Stimulated activated naive CD8-positive, alpha-beta T cell treated with anti-CD3 and anti-CD28 coated beads, Interleukin-15, Interleukin-2, amounts not matched to agents 100 U/mL and 50 U/mL, for 24 hours (primary cell): ENCODE measurements at places on chromosomes 11 and 22.

GRCh38 chr11:433111-433510, 8.7 kb downstream of the ANO9 start:
- peak; percentile 1 for DNase-seq

- DNase-seq = no peak
Measured at GRCh38 chr22:29345932-29346331, 30.4 kb upstream of the RASL10A start.

GRCh38 chr11:6440906-6441358, at the start of gene HPX:
Gene HPX, minus strand, starts transcription at chr11:6440987. Its CDS starts 24 bp downstream, at chr11:6440963.
- DNase-seq = no peak

- no peak for DNase-seq
Measured at GRCh38 chr11:93393386-93393785, 62.8 kb downstream of the DEUP1 start.

DNA sequence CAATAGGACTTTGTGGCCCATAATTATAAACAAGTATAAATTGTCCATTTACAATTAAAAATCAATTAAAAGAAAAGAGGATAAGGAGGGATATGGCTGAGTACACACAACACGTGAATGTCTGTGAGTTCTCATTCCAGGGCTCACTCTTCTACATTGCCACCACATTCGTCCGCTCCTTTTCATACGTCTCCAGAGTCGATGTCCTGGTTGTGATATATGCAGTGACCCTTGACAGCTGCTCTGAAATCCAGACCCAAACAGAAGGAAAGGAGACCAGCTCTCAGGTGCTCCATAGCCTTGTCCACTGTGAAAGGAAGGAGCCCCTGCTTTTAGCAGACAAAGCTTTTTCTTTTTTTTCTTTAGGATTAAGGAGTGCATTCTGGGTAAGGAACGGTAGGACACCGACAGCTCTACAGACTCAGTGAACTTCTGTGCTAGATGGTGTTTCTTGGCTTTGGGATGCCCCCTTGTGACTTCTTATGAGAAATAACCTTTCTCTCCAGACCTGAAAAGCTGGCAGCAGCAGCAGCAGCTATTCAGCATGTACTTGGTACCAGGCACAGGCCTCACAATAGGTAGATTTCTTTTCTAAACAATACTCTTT, 19.7 kb upstream of the DNAJB13 start:
- no peak for DNase-seq

GRCh38 chr11:120102864-120103122, 35.1 kb downstream of the TRIM29 start:
- DNase-seq = no peak

GRCh38 chr11:61049859-61050258, 52.4 kb upstream of the CD5 start:
- no peak for DNase-seq

DNA sequence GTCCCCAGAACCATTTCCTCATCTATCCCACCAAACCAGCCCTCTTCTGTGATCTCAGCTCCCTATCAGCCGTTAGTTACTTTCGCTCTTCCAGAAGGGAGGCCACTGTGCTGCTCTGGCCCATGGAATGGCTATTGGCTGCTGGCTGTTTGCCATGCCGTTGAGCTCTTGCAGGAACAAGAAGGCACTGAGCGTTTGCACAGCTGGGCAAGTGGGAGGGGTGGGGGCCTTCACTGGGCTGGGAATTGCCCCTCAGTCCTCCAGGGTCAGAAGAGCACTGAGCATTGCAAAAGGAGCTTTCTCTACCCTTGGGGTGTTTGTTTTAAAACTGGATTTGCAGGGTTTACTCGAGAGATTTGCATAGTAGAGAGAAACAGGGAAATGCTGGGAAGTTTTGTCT, 129.0 kb upstream of the PARVA start:
- DNase-seq = no peak

- DNase-seq = no peak
Measured at GRCh38 chr11:1807264-1807995, 27.4 kb upstream of the SYT8 start.

DNA sequence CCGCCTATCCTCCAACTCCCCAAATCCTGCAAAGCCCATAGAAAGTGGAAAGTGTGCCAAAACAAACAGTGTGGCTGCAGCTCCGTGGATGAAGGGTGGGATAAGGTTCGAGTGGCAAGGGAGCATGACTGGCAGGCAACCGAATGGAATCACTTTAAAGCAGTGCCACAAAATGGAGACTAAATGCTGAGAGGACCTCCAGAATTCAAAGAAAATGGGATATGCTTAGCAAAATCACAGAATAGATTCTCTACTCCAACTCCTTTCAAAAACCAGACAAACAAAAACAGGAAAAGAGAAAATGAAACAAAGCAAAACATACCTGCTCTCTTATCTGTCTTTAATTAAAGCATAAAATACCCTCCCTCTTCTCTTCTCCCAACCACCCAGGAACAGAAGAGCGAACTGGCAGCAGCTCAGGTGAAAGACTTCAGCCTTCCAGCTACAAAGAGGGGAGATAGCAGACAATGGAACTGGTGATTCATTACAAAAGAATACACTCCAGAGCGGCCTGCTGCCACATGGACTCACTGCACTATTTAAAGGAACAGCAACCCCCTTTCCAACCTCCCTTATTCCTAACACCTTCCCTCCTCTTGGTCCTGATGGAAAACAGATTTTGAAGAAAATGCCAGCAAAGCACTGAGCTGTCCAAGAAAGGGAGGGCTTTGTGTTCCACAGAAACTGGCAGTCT, 118.5 kb downstream of the APOL5 start:
- no peak for DNase-seq

DNA sequence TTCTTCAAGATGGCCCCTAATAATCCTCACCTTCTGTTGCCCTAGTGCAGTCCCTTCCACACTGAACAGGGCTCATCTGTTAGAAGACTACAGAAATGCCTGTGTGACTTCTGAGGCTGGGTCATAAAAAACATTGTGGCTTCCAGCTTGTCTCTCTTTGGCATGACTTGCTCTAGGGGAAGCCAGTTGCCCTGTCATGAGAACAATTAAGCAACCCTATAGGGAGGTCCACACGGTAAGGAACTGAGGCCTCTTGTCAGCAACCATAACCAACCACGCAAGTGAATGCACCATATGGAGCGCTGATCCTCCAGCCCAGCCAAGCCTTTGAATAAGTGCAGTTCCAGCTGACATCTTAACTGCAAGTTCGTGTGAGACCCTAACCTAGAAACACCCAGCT, 2.6 kb downstream of the LIPT2 start:
- no peak for DNase-seq

GRCh38 chr11:61684870-61685616, 4.9 kb downstream of the DAGLA start:
- DNase-seq = no peak

GRCh38 chr11:68398995-68399851, 61.3 kb upstream of the PPP6R3 start:
- no peak for DNase-seq

DNA sequence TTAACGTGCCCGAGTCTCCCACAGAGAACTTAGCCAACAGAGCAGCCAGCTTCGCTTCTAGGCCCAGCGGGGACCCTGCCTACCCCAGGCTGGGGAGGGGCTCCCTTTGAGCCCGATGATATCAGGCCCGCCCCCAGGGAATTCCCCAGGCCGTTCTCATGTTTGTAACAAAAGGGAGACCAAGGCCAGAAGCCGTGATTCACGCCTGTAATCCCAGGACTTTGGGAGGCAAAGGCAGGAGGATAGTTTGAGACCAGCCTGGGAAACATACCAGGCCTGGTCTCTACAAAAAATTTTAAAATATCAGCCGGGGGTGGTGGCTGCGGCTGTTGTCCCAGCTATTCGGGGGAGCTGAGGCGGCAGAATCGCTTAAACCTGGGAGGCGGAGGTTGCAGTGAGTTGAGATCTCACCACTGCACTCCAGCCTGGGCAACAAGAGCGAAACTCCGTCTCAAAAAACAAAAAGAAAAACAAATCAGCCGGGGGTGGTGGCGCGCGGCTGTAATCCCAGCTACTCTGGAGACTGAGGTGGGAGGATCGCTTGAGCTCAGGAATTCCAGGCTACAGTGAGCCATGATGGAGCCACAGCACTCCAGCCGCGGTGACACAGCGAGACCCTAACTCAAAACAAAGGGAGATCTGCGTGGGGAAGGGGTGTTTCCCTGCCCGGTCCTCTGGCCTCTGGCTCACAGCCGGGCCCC, 1.7 kb downstream of the DRD4 start:
- DNase-seq = no peak

DNA sequence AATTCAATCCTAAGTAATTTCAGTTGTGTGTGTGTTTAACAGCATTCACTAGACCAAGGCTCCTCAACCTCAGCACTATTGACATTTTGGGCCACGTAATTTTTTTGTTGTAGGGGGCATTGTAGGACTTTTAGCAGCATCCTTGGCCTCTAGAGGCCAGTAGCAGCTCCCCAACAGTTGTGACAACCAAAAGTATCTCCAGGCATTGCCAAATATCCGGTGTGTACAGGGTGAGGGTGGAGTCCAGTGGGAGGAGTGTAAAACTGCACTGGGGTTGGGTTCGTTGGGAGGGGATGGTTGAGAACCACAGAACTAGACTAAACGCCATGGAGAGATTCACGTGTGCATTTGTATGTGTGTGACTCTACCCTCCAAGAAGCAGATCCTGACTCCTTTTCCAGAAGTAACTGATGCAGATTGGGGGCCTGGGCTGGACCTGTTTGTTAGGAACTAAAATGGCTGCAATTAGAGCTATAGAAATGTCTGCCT, 5.9 kb upstream of the PHF21A start:
- peak; percentile 47 for DNase-seq

GRCh38 chr11:118688851-118689502, 9.5 kb upstream of the TREH start:
- DNase-seq = no peak

GRCh38 chr11:69131121-69131566, 24.6 kb upstream of the SMIM38 start:
- DNase-seq = no peak

GRCh38 chr11:2930704-2931419, 1.6 kb upstream of the PHLDA2 start:
- DNase-seq = peak; percentile 67

- no peak for DNase-seq
Measured at GRCh38 chr11:113674397-113674685, 31.8 kb downstream of the TMPRSS5 start.

GRCh38 chr11:123356539-123356938, 73.5 kb upstream of the GRAMD1B start:
- peak; percentile 50 for DNase-seq

- DNase-seq = no peak
Measured at GRCh38 chr22:25451480-25452114, 112.9 kb upstream of the GRK3 start.

- DNase-seq = peak; percentile 84
Measured at GRCh38 chr22:23233752-23234408, 53.6 kb downstream of the BCR start.

GRCh38 chr22:34950489-34950888, 115.5 kb upstream of the ISX start:
- DNase-seq = no peak

- DNase-seq = no peak
Measured at GRCh38 chr11:75767228-75767572, 1.4 kb upstream of the DGAT2 start.

GRCh38 chr11:121032546-121032945, 8.6 kb downstream of the TBCEL start:
- no peak for DNase-seq

DNA sequence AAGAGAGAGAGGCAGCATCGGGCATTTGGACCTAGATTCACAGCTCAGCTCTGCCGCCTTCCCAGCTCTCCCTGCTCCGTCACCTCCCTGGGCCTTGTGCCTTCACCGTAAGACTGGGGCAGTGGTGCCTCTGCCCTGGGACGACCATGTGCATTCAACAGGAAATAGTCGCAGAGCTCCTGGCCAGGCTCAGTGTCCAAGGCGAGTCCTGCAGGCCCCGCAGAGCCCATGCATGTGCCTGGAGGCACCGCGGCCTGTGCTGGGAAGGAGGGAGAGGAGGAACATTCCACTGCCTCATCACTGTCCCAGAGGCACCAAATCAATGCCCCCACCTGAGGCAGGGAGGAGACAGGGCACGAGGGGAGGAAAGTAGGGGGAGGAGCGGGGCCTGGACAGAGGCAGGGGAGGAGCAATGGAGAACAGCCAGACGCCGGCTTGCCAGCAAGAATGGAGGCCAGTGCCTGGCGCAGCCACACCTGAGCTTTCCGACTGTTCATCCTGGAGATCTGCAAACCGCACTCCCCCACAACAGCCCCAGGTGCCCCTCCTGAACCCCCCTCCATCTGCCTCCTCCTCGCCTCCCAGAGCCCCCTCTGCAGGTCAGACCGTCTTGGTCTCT, 74.4 kb upstream of the PRR5 start:
- DNase-seq = no peak

DNA sequence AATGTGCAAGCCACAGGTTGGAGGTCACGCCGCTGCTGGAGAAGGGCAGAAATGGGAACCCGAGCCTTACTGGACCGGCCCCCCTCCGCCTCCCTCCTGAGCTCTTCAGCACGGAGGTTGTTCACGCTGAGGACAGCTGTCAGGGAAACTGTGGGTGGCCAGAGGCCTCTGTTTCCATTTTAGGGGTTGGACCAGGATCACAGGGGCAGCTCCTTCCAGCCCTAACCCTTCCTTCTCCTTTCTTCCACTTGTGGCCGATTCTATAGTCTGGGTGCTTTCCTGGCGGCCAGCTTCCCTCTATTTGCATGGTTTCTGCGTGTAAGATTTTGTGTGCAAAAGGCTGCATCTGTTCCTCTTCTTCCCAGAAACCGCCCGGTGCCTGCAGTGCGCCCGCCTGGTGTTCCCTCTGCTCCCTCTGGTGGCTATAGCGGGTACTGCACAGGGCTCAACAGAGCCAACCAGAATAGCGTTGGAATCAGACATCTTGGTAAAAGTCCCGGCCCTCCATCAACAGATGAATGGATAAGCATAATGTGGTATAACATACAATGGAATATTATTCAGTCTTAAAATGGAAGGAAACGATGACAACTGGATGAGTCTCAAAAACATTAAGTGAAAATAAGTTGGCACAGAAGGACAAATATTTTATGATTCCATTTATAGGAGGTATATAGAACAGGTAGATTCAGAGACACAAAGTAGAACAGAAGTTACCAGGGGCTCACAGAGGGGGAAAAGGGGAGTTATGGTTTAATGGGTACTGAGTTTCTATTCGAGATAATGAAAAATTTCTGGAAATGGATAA, 8.4 kb upstream of the SLC22A8 start:
- peak; percentile 91 for DNase-seq

- no peak for DNase-seq
Measured at GRCh38 chr22:19885841-19886592, 31.3 kb upstream of the GNB1L start.

DNA sequence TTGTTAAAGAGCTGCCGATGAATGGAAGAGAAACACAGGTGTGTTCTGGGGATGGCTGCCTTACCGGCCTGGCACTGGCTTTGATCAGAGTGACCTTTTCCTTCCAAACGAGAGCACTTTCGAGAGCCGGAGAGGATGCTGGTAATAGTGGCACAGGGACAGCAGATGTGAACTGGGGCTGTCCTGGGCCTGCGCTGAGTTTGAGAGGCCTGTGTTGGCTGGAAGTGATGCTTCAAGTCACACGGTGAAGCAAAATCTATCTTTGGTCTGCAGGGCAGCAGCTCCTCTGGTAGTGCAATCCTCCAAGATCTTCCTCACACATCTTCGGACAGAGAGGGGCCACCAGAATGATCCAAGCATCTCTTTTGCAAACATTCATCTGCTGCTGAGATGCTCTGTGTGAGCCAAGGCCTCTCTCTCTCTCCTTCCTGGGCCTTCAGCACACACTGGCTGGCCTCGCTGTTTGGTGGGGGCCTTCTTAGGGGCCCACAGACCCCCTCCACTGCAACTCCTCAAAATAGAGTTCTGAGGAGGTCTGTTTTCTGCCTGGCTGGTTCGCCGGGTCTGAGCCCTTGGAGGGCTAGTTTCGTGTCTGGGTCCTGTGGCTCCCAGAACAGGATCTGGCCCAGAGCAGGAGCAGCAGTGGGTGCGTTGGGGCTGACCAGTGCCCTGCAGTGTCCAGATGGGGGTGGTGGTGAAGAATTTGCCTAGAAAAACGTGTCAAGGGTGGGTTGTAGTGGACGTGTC, 6.4 kb downstream of the MPPED1 start:
- no peak for DNase-seq
